Natural killer cell treated with Interleukin-12 subunit alpha and Interleukin-12 subunit beta and Interleukin-15 and Interleukin-18, amount 100 ng/mL, for 72 hours (primary cell): ENCODE measurements at places on chromosomes 2 and 18.

GRCh38 chr18:44331656-44332570 lies 348.8 kb upstream of the SETBP1 start:
- DNase-seq = no peak

- DNase-seq = no peak
Measured at GRCh38 chr2:234745347-234745746, 206.5 kb upstream of the SH3BP4 start.

DNA sequence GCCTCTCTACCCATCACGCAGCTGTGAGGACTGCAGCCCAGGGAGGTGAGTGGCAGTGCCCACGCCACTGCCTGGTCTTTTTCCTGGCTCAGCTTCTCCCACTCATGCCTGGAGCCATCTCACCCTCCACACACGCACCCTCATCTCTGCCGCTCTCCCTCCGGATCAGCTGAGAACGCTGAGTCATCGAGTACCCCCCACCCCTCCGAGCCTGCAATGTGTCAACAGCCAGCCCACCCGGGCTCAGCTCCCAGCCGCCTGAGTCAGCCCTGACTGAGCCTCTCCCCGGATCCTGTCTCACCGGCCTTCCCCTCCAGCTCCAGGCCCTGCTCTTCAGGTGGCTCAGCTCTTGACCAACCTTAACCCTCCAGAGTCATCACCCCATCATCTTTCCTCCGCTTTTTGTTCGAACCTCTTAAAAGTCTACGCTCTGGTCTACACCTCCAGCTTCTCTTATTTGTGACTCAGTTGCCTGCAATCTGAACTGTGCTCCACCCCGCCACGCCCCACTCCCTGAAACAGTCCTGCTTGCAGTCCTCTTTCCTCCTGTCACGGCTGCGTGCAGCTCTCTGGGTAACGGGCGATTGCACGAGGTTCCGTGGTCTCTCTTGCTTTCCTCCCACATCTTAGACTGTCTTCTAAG lies 94.4 kb upstream of the ASAP2 start:
- DNase-seq = no peak

- no peak for DNase-seq
Measured at GRCh38 chr2:7627583-7627982, 710.4 kb downstream of the RNF144A start.

GRCh38 chr2:148702475-148702874 lies 57.9 kb downstream of the EPC2 start:
- no peak for DNase-seq

DNA sequence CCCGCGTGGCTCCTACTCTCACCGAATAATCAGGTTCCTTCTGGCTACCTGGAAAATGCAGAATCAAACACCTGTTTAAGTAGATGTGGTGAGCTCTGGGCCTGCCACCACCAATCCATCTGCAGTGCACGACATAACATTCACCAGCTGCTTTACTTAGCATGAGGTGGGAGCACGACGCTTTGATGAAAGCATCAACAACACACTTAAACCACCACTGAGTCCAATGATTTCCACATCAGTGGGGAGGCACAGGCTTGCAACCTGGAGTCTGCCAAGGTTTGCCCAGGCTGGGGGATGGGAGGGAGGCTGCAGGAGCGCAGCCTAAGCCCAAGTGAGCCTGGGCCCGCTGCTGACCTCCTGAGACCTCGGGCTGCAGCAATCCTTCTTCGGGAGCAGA lies 415.5 kb downstream of the MEIS1 start:
- DNase-seq = no peak

- no peak for DNase-seq
Measured at GRCh38 chr2:121071034-121071504, 213.9 kb downstream of the TFCP2L1 start.

DNA sequence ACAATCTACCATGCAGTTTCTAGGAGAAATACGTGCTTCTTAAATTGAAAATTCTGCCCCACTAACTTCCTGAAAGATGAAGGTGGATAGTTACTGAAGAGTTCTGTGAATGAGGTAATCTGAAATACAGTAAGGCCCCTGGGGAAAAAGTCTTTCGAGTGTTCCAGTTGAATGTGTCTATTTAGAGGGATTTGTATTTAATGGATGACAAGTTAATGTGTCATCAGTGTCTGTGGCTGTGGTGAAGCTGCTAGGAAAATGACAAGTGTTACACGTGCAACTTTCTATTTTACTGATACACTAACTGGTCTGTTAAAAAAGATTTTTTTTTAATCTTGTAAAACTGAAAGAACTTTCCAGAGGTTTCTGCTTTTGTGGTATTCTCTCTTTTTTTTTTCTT lies 384.6 kb downstream of the STK39 start:
- no peak for DNase-seq

DNA sequence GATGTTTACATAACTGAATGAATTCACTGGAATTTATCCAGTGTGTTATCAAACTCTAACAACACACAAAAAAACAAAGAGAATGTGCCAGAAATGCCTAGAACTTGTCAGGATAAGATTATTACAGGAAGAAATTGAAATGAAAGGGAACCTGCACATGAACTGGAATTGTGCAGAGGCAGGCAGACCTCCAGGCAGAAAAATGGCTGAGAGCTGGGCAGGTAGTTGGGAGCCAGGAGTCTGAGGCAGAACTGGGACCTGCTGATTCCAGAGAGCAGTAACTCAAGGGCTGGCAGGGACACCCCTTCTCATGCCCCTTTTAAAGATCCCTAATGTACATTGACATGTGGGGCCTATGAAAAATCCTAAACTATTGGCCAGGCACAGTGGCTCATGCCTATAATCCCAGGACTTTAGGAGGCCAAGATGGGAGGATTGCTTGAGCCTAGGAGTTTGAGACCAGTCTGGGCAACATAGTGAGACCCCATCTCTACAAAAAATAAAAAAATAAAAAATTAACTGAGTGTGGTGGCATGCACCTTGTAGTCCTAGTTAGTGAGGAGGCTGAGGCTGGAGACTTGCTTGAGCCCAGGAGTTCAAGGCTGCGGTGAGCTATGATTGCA lies 674 bp upstream of the SP110 start:
- no peak for DNase-seq

DNA sequence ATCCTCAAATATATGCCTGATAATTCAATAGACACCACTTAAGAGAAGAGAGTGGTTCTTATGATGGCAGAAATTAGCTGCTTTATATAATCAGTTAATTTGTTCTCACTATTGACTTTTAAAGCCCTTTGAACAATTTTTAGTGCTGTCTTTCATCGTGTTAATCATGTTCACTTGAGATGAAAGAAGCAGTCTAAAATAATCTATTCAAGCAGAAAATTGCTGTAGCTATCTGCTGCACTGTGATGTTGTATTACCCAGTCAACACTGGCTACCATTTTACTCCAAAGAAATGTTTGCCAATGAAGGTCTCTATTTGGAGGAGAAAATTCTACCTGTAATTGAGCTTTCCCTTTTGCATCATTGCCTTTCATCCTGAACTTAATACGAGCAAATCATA lies 459.8 kb upstream of the FSIP2 start:
- DNase-seq = no peak

DNA sequence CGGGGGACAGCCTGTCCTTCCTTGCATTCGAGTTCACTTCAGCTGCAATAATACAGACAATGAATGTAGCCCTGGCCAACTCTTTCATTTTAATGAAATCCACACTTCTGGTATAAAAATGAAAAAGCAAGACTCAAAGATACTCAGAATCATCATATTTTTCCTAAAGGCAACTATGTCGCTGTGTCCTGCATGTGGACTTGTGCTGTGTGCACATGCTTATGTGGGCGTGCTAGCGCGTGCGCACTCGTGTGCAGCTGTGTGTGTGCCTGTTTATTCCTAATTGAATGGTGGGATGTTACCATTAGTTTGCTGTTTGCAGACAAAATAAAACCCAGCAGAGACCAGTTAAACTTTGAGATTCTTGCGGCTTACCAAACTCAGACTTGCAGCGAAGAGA lies 49.6 kb downstream of the SMIM21 start:
- no peak for DNase-seq

DNA sequence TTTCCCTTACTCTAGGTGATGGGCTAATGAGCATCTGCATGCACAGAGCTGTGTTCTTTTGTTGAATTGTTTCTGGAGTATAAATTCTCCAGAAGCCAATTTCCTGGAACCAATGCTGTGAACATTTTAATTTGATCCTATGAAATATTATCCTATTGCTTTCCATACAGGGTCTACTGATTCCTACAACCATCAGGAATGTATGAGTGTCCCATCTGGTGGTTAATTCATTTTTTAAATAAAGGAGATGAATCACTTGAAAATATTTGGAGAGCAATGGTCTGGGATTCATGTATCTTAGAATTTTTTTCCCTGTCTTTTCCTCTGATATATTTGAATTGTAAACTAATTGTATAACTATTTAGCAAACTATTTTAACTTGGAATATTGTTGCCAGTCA lies 14.0 kb downstream of the KIF5C start:
- DNase-seq = no peak

- DNase-seq = no peak
Measured at GRCh38 chr2:145484448-145485097, 964.7 kb upstream of the ZEB2 start.

- no peak for DNase-seq
Measured at GRCh38 chr2:22628221-22628620, 756.8 kb upstream of the KLHL29 start.

DNA sequence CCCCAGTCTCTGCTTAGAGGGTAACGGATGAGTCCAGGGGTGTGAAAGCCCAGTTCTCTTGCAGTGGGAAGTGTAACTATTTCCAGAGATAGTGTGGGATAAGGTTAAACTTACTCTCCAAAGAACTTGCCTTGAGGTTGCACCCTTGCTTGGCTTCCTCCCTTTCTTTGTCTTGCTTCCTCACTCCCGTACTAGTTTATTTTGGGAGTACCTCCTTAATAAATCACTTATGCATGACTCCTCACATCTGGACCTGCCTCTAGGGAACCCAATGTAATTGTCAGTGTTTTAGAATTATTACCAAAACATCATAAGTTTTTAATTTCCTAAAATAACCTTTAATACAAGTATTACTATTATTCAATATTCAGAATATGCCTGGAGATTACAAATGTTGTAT lies 35.2 kb downstream of the CPO start:
- no peak for DNase-seq

GRCh38 chr2:81043681-81044080 lies 739.1 kb upstream of the LRRTM1 start:
- no peak for DNase-seq

DNA sequence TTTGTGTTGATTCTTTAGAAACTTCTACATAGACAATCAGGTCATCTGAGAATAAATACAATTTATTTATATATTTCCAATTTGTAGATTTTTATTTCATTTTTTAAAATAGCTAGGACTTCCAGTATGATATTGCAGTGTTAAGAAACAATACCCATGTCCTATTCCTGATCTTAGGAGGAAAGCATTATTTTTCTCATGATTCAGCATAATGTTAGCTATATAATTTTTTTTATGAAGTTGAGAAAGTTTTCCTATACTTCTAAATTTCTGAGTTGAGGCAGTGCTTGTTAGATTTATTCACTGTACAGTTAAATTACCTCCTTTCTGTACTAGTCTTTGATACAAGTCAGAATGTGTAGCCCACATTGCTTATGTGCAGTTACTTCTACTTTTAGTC lies 595.7 kb upstream of the HS6ST1 start:
- DNase-seq = no peak

GRCh38 chr2:32278478-32278853 lies 762 bp downstream of the YIPF4 start:
- DNase-seq = no peak

GRCh38 chr18:49076654-49077166 lies 125.9 kb upstream of the SMAD7 start:
- no peak for DNase-seq

- no peak for DNase-seq
Measured at GRCh38 chr2:238202326-238203093, 985 bp downstream of the ILKAP start.

- no peak for DNase-seq
Measured at GRCh38 chr2:26725521-26725820, 32.9 kb downstream of the KCNK3 start.
